Stimulated activated CD4-positive, alpha-beta T cell treated with anti-CD3 and anti-CD28 coated beads, Interleukin-2, amount 100 ng/mL, for 4 hours (primary cell): ENCODE measurements at places on chromosomes 6 and 20.

DNA sequence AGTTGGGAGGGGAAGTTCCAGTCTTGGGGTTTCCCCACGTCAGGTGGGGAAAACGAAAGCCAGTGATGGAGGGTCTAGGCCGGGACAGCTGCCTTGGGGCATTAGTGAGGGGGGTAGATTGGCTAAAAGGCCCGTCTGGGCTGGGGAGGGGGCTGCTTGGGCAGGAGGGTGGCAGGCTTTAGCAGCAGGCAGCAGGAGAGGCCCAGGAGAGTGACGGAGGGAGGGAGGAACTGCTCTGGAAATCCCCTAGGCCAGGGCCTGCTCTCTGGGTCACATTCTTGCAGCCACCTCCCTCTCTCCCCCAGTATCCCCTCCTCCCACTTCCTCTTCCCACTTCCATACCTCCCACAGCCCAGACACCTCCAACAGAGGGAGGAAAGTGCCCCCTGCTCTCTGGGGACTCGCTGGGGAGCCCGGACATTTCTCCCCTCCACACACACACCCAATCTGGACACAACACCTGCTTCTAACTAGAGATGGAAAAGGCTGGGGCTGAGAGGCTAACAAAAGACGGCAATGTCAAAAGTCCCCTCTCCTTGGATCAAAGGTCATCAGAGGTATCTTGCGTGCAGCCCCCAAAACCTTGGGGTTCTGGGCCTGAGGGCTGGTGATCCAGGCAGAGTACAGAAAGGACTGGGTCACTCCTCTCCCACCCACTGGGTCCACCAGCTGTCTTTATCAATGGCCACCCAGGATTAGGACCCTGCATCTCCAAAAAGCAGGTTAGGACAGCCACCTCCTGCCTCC lies 1.8 kb downstream of the NFKBIE start:
- DNase-seq = no peak

DNA sequence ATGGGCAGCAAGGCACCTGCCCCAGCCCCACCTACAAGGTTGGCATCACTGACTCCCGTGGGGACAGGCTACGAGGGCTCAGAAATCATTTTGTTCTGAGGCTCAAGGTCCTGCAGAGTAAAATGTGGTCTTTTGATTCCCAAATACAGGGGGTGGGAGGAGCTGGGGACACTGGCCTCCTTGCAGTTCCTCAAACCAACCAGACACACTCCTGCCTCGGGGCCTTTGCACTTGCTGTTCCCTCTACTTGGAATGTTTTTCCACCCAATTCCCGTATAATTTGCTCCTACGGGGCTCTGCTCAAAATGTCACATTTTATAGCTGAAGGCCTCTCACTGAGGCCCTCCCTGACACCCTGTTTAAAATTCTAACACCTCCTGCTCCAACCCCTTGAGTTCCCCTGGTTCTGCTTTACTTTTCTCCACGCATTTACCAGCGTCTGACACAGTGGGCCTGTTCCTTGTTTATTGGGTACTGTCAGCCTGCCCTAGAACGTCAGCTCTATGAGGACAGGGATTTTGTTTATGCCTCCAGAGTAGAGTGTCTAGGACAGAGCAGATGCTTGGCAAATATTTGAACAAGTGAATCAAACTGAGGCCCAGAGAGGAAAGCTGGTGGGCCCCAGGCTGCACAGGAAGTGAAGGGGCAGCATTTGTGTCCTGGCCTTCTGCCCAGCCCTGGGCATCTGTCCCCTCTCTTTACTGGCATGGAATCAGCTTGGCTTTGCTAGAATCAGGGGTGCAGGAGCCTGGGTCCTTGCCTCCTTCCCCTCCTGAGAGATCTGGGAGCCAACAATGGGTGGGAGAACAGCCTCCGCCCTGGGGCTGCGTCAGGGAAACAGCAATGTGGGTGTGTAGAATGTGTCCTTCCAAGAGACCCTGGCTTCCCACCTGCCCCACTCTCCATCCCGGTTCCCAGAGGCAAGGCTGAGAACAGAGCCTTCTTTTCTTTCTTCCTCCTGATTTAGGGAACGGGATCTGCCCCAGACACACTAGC lies 18.5 kb downstream of the NOL4L start:
- no peak for DNase-seq

DNA sequence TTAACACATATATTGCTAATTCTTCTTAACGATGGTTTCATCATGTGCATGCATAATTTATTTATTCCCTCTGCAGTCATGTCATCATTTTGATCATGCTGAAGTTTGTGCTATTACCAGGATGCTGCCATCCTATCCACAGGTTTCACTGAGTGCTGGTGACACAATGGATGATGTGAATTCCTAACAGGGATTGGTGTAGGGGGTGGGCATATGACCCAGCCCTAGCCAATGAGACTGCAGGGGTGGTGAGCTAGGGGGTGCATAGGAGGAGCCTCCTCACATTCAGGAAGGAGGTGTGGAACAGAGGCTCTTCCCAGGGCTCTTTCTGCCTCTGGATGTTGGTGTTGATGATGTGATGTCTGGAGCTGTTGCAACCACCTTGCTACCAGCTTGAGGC lies 7.5 kb downstream of the CST5 start:
- DNase-seq = no peak

DNA sequence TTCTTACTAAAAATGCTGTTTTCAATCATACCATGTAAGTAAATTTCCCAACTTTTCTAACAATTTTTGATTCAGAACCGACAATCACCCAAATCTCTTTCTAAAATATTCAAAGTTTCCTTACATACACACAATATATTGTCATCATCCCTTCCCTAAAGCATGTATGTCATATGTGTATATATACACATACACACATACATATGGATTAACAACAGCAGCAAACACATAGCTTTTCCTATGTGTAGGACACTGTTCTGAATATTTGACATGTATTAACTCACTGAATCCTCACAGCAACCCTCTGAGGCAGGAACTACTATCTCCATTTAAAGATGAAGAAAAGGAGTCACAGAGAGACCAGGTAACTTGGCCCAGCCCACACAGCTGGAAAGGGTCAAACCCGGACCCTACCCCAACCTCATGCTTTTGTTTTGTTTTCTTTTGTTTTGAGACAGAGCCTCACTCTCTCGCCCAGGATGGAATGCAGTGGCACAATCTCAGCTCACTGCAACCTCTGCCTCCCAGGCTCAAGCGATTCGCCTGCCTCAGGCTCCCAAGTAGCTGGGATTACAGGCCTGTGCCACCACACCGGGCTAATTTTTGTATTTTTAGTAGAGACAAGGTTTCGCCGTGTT lies 7.2 kb downstream of the FYN start:
- no peak for DNase-seq

- no peak for DNase-seq
Measured at GRCh38 chr6:33848484-33848883, 44.7 kb upstream of the MLN start.

DNA sequence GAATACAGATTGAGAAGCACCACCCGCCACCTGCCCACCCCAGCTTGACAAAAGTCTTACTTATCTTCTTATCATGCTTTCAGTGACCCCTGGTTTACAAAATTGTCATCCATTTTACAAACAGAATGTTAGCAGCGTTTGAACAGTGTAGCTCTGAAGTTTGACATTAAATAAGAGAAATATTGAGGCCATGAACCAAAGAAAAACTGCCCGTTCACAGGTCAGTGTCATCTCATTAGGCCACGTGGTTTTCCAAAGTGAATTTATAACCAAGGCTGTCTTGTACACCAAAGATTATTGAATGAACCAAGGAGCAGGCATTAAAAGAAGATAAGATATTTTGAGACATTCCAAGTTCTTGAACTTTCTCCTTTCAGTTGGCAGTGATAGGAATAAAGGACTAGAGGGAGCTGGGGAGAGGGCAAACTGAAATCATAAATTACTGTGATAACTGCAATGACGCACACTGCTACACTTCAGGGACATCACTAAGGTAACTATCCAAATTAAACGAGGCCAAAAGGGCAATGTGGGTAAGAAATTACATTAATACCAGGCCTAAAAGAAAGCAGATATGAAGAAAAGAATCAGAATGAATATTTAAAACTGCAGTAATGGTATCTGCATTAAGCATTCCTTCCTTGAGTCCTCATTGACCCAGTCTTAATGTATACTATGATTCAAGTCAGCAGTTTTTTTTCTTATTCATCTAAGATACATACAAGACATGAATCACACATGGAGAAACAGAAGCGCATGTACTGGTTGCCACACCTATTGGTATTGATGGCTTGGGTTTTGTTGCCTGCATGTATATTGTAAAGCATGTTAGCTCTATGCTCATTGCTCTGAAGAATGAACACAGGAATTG lies 159.8 kb upstream of the ARG1 start:
- DNase-seq = no peak

GRCh38 chr20:24006626-24007025 lies 18.0 kb upstream of the GGTLC1 start:
- DNase-seq = no peak

- DNase-seq = no peak
Measured at GRCh38 chr6:19827247-19827646, 9.9 kb upstream of the ID4 start.

DNA sequence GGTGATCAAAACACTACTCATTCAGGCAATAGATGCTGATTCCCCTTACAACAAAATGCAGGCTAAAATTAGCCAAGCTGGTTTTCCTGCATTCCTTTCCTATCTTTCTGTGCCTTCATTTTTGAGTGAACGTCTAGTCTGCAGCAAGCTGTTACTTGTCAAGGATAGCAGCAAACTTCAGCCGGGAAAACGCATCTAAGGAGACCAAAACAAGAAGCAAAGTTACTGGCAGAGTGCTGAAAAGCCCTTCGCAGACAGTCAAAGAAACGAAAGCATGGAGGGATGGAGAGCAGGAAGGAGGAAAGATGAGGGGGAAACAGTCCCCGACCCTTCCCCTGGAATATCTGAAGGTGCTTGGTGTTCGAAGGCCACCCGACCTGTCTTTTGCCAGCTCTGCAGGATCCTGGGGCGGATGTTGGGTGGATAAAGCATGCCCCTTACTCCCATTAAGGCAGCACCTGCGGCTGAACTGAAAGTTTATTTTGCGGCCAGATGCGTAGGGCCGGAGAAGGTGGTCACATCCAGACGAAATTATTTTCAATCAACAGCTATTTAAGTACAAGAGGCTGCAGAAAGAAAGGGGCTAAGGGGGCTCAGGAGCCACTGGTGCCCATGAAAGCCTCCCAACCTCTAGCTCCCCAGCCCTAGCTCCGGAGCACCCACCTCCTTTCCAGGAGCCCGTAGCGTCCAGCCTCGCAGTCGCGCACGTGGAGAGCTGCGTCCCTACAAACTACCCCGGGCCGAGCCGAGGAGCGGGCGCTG lies 538 bp downstream of the FERMT1 start:
- DNase-seq = no peak

DNA sequence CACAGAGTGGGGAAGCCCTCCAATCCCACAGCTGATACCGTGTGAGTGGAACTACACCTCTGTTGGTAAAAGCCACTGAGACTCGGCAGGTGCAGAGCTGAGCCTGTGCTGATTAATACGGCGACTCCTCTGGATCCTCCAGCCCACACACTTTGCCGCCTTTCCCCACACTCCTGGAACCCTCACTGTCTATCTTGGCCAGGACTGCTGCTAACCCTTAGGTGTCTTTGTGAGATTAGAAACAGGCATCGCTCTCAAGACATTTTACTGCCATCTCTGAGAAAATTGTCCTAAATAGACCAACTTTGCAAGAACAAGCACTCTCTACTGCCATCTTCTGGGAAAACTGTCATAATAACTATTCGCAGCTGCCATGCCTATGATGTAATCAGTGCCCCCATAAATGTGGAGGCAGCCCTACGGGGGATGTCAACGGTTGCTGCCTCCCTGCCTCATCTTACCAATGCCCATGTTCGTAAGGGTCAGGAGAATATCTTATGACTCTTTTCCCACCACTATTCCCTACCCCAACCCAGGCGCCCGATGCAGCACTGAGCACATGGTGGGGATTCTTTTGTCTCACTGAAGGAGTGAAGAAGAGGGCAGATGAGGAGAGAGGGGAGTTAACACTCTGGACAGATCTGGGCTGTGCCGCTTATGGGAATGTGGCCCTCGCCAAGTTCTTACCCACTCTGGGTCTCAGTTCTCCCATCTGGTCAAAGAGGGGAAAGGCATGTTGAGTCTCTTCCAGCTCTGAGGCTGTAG lies 26.1 kb upstream of the KCNB1 start:
- no peak for DNase-seq

DNA sequence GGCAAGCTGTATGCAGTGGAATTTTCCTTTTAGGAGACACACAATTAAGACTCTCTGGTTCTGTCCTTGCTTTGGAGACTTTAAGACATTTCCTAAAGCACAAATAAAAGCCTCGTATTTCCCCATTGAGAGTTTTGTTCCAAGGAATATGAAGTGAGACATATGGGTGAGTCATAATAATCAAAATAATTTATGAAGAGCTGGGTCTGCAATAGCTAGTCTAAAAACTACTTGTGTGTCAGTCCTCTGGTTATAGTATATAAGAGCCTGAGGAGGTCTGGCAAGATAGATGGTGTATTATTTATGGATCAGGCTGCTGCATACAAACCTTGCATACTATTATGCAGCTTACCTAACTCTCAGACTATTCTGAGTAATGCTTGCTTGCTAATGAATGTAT lies 142.6 kb downstream of the ADGRG6 start:
- no peak for DNase-seq

DNA sequence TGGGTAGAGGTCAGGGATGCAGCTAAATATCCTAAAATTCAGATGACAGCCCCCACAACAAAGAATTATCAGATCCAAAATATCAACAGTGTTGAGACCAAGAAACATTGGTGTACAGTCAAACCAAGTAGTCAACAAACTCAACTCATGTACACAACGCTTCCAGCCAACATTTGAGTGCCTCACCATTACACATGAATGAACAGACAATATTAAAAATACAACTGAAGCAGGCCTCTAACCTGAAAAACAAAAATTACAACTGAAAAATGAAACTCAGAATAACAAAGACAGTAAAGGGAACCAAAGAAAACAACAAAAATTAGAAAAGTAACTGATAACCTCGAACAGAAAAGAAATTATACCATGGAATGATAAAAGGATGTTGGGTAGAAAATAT lies 46.2 kb downstream of the HACE1 start:
- no peak for DNase-seq

DNA sequence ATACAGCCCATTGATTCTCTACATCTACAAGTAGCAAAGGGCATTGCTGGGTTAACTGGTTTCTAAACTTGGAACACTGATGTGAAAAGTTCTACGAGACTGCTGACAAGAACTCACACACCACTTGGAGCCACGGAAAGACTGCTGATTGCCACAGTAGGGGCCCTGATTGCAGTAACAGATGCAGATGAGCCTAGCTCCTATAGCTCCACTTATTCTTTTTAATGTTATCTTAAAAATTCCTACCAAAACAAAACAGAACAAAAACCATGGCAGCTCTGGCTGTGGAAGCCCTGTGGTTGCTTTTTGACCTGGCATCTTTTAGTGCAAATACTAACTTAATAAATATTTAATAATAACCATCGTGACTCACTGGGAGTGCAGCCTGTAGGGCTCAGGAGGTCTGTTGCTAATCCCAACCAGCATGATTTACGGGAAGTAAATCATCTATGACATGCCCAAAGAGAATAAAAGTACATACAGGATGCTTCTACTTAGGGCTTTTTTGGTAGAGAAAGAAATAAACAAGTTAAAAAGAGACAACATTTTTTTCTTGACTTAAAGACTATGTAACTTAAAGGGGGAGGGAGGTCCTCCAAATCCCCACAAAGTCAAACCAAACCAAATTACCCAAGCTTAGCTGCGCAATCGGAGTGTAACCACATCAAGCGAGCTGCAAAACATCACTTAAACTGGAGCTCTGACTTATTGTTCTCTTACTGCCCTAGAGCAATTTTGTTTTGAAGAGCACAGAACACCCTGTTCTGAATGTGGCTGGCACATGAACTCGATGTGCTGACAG lies 87.2 kb downstream of the FKBP5 start:
- peak; percentile 46 for DNase-seq
